ENCODE measurements at places on chromosomes 3 and 15.

GRCh38 chr15:61155741-61156700, 73.1 kb downstream of the RORA start:
- no peak for DNase-seq

DNA sequence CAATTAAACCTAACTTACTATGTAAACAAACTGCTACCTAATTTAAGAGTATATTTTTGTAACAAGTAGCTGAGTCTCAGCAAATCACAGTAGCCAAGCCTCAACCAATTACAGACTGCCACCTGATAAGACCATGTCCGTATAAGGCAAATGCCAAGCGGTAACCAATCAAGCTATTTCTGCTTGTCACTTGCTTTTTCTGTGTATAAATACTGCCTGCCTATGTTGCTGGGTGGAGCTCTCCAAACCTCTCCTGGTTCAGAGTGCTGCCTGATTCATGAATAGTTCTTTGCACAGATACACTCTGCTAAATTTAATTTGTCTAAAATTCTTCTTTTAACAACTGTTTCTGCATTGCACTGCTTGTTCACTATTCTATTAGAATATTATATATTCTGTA, 42.6 kb downstream of the ZNF148 start:
- no peak for DNase-seq

DNA sequence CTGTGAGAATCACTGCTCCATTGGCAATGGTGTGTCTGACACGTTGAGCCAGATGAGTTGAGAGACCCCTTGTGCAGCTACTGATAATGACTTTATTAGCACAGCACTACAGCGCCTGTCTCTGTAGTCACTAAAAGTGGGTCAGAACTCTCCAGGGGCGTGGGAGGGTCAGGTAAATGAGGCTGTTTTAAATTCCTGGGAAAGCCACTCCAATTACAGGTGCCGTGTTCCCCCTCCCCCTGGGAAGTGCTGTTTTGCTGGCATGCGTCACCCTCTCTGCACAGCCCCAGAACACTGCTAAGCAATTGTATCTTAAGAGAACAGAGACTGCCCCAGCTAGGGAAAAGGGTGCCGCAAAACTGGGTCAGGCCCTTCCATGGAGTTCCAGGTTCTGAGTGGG, 21.5 kb upstream of the CPNE9 start:
- DNase-seq, result no peak

GRCh38 chr3:146498002-146498736, 28.8 kb upstream of the PLSCR2 start:
- DNase-seq, result no peak

GRCh38 chr3:112894258-112894657, 47.6 kb upstream of the CD200R1L start:
- DNase-seq, result no peak

DNA sequence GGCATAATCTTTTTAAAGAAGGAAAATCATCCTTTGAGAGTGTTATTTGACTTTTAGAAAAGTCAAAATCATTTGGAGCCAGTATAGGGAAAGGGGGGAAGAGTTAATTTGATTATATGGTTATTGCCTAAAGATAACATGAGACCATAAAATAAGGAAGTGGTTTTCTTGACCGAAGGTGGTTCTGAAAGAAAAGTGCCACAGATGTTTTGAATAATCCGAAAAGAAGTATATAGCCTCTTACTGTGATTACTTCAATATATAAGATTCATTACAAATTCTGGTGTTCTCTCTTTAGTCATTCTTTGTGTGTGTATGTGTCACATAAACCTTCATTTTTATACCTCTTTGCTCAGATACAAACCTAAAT, 1.1 kb downstream of the DNAJB11 start:
- DNase-seq, result no peak

DNA sequence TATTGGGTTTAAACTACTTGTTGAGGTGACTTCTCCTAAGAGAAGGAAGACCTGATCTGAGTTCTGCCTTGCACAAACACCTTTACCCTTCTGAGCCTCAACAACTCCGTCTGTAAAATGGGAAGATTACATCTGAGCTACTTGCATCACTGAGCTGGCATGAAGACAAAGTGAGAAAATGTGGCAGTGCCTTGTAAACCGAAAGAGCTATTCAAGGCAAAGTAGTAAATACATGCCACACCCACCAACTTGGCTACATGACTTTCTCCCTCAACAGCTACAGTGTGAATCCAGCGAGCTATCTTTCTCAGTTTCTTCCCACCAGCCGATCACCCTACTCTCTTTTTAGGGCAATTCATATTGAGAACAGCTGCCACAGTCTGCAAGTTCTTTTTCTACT, 148.3 kb downstream of the FOXB1 start:
- DNase-seq, result no peak

DNA sequence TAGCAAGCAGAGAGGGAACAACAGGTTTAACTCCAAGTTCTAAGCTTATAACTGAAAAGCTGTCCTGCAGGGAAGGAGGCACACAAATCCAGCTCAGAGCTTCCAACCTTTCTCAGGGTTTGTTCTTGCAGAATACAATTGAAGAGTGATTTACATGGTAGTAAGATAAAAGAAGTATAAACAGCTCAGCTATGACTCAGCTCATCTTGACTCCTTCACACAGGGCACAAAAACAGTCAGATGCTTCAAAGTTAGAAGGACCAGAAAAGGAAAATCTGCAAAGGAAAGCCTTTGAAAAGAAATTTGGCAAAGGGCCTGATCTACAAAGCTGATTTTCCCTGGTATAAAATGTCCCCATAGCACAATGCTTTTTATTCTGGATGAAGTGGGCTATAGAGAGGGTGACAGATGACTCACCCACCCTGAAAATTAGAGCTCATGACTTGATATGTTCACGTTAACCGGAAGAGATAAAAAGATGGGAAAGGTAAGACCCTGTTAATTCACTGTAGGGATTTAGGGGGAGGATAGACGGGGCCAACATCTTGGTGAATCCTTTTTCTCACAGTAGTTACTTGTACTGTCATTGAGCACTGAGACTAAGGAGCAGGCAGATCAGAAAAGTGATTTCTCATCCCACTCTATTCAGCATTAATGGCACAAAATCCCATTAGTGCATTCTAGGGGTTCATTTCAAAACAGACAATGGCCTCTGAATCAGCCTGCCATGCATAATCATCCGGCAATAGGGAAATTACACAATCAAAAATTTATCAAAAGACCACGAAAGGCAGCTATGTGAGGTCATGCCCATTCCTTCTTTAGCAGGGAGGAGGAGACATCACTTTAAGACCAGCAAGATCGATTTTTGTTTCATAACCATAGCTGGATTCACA, 143.5 kb downstream of the GAP43 start:
- DNase-seq, result no peak

DNA sequence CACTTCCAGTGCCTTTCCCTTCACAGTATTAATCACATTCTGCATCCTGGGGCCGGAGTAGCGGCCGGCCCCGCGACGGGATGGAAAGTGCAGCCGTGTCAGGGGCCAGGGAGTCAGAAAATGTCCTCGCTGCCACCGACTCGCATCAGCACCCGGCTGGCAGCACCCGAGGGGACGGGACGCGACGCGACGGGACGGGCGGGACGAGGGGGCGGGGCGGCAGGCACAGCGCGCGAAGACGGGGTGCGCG, 353 bp downstream of the ATG3 start:
- no peak for DNase-seq

DNA sequence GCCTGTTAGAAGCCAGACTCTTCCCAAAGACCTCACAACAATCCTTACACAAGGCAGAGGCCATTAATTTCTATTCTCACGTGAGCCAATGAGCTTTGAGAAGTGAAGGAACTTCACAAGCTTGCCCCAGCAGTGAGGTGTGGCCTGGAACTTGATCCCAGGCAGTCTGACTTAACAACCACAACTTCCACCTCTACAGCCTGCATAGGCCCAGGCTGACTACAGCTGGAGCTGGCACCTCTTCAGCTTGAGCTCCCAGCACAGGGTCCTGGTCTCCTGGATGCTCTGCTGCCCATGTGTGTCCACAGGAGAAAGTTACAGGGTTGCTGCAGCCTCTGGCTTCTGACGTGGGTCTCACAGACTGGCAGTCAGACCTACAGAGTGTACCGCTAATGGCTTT, 111.0 kb downstream of the ERC2 start:
- no peak for DNase-seq

- no peak for DNase-seq
These were observed 123.7 kb upstream of the SPRED1 start for GRCh38 chr15:38128921-38129320.

GRCh38 chr3:117479095-117479494, 769.5 kb downstream of the TUSC7 start:
- DNase-seq, result no peak

DNA sequence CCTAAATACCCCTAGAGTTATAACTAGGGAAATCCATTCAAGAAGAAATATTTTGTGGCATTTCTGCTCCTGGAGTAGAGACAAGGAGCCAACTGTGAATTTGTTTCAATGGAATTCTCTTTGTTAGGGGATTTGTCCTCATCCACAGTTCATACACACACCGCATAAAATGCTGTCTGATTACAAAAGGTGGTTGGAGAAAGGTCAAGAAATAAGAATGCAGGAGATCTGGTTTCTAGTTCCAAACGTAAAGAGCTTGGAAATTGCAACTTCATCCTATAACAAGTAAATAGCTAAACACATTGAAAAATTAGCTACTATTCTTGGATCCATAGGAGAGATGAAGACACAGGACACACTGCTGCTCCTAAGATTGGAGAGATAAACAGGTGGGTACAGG, 66.3 kb upstream of the NEDD4 start:
- no peak for DNase-seq

DNA sequence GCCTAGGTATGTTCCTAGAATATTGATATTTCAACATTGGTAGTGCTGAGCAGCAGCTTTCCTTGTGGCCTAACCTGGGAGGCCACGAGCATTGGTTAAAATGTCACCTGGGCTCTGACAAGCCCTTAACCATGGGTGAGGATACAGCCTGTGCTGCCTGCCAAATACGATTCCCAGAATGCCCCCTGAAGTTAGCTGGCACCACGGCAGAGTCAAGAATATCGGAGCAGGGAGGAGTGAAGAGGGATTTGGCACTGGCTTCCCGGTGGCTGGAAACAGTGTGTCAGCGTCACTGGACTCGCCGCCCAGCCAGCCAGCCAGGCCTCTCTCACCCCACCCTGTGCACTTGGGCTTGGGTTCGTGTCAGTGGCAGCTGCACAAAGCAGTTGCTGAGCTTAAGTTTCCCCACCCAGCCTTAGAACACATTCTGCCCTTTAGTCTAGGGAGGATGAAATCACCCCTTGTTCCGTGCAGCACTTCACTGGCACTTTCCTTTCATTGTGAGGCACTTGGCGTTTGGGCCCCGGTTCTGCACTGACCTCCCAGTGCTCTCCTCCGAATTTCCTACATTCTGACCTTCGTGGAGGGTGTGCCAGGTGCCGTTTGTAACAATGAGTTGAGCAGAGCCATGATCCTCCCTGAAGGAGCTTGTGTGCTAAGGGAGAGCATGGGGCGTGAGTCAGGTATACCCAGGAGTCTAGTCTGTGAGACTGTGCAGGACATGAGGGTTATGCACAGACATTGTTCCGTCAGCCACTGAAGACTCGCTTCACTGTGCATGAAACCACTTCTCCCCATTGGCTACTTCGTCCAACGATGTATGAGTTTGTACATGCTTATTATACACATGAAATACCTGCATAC, 152.8 kb upstream of the BHLHE40 start:
- DNase-seq, result peak; percentile 85

DNA sequence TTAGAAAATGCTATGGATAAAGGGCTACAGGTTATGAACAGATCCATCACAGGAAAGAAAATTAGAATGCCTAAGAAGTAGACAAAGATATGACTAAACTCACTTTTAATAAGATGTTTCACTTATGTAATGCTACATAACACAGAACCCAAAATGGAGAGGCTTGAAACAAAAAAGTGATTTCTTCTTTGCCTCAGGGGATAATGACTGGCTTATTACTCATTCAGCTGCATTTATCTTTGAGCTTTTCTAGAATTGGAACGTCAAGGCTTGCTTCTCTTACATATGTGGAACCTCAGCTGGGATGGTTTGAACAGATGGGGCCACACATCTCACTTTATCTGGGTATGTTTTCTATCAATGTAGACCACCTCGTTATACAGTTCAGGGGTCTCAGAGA, 120.6 kb upstream of the EPHA3 start:
- no peak for DNase-seq

GRCh38 chr3:158085931-158086330, 20.3 kb downstream of the SHOX2 start:
- no peak for DNase-seq

GRCh38 chr3:141100112-141100511, 49.0 kb downstream of the SPSB4 start:
- DNase-seq, result no peak

- no peak for DNase-seq
These were observed 509.3 kb downstream of the ROBO1 start for GRCh38 chr3:79258479-79258878.

- no peak for DNase-seq
These were observed 7.1 kb downstream of the COL8A1 start for GRCh38 chr3:99645277-99646106.

- DNase-seq, result no peak
These were observed 57.0 kb upstream of the MCTP2 start for GRCh38 chr15:94174399-94174802.

DNA sequence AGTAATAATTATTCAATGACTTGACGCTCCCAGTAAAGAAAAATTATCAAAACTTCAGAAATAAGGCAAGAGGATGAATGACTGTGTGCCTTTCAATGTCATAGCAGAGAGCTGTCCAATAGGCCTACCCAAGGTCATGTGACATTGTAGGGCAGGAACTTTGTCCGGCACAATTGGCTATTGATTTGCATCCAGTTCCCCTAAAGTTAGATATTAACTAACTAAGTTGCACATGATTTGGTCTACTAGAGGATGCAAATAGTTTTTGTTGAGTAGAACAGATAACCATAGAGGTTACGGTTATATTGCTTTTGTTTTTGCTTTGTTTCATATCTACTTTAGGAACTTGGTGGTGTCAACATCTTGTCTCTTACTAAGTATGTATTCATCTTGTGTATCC, 127.9 kb upstream of the PFN2 start:
- DNase-seq, result no peak

DNA sequence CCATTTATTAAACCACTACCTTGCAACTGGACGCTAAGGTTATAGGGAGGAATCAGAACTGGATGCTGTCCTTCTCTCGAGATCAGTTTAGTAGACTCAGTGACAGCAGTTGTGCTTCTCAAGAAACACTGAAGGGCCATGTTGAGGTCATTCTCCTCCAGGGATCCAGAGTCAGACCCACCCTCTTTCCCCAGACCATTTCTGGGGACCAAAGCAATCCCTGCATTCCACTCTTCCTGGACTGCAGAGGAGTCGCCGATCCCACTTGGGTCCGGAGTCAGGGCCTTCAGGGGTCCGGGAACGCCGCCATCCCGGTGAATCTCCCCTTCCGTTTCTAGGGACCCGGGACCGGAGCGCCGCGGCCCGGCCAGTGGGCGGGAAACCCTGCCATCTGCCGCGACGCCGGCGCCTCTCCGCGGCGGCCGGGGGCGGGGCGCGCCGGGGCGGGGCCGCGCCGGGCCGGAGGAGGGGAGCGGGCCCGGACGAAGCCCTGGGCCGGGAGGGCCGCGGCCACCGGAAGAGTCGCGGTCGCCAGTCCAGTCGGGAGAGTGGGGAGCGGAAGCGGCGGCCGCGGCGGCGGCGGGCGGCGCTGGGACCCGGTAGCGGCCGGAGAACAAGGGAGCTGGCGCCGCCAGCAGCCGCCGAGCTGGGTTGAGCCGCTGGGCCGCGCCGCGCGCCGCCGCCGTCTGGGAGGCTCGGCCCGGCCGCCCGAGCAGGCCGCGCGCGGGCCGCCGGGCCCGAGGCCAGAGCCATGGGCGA, at the start of gene DVL3:
Gene DVL3, plus strand, starts transcription at position 493 of the 759 bp plus-strand sequence. Its CDS starts 259 bp downstream, at position 752.
- DNase-seq, result peak; percentile 71

GRCh38 chr3:114624571-114625181, 330.8 kb downstream of the TIGIT start:
- DNase-seq, result peak; percentile 82

- DNase-seq, result no peak
These were observed 34.0 kb upstream of the ZPLD1 start for GRCh38 chr3:102400766-102401165.

- no peak for DNase-seq
These were observed 255.3 kb downstream of the RORA start for GRCh38 chr15:60973637-60974415.
